ENCODE measurements at places on chromosomes 5 and 9. TPM values are rescaled to one million over a fixed set of nuclear protein-coding genes. Genes with fewer than 3 reads are reported as not detected.

Gene FGFR4
- 0.53 TPM for total RNA-seq

DNA sequence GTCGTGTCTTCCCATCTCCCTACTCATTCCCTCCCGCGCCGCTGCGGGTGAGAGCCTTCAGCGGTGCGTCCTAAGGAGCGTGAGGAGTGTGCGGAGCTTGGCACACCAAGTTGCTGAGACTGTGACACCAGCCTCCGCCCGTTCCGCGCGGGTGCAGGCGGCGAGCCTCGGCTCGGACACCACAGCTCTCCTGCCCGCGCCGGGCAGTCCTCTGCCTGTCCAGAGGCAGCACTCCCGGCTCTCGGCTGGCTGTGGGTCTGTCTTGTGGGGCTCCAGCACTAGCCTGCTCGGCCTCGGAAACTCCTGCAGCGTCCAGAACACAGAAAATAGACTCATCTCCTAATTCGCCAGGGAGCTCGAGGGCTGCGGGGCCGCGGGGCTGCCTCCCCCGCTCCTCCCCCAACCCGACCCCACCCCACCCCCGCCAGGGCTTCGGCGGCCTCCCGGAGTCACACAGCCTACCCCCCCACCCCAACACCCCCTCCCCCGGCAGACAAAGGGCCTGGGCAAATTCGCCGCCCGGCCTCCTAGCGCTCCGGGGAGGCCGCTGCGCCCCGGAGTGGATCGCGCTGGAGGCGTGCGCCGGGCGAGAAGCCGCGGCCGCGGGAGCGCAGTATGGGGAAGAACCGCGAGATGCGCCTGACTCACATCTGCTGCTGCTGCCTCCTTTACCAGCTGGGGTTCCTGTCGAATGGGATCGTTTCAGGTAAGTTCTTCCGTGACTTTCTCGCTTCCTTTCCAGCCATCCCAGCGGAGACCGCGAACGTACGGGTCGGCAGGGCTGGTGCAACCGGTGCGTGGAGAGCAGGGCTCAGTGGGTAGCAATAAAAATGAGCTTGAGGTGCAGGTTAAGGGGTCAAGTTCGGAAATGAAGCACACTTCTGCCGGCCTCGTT is at the start of gene ADAMTS19:
TSS of gene ADAMTS19 (plus strand) at position 522 of the 895 bp plus-strand sequence. CDS start at position 616, 94 bp downstream.
- H3K4me3 ChIP-seq: no peak within 1 kb of the TSS
- H3K27me3 ChIP-seq: peaks cover 41% of the 10 kb centered on the region

Gene MLANA
- not detected for total RNA-seq

DNA sequence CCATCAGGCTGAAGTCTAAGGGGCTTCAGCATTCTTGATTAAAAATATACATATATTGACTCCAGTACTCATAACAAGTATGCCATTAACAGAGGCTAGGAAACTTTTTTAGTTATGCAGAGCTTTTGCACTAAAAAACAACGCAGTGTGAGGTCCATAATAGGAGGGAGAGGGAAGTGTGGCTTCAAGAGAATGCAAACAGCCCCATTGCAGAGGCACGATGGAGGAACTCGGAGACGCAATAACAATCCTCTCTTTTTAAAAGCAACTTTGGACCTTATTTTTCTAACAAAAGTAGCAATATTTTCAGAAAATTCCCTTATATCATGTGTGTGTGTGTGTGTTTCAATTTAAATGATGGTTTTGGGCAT is 150.0 kb upstream of the PTCH1 start:
- H3K27me3 ChIP-seq: peaks cover 29% of the 10 kb centered on the region
- H3K36me3 ChIP-seq: no peaks in the 10 kb centered on the region
- no peak overlapping the region for H3K4me3 ChIP-seq
- DNase-seq: no peak
- H3K27ac ChIP-seq: no peak overlapping the region
- no peaks in the 10 kb centered on the region for H3K4me1 ChIP-seq

DNA sequence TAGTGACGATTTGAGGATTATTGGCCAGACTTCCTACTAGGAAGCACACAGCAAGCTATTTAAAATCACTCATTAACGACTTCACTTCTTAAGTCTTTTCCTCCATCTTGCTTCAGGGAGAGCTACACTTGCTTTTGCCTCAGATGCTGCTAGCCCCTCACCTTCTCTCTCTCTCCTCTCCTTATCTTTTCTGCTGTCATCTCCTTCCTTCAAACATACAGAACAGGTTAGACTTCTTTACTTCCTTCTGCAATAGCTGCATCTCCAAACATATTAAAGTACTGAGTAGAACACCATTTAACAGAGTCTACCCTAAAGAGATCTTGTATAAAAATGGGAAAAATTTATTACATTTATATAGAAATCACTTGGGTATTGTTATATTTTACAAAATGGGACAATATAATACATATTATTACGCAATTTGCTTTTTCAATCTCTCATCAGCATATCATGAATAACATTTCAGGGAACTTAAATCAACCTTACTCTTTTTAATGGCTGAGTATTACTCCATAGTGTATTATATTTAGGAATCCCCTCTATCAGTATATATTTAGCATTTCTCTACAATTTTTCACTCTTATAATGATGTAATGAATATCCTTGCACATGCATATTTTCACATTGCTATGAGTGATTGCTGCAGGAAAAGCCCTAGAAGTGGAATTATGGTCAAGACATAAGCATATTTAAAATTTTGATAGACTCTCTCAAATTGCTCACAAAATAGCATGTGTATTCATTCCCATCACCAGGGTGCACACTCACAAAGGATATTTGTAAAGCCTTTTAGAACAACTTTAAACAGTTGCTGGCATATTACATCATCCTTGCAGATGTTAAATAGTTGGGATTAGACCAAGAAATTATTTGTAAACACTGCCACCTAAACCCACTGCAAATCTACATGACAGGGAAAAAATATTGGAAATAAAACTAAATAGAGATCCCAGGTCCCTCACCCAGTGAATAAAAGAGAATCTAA is 164.5 kb upstream of the NFIB start:
- no peaks in the 10 kb centered on the region for H3K4me1 ChIP-seq
- H3K27me3 ChIP-seq: no peaks in the 10 kb centered on the region
- no peak for DNase-seq
- no peak overlapping the region for H3K27ac ChIP-seq
- no peak overlapping the region for H3K4me3 ChIP-seq
- no peaks in the 10 kb centered on the region for H3K36me3 ChIP-seq

DNA sequence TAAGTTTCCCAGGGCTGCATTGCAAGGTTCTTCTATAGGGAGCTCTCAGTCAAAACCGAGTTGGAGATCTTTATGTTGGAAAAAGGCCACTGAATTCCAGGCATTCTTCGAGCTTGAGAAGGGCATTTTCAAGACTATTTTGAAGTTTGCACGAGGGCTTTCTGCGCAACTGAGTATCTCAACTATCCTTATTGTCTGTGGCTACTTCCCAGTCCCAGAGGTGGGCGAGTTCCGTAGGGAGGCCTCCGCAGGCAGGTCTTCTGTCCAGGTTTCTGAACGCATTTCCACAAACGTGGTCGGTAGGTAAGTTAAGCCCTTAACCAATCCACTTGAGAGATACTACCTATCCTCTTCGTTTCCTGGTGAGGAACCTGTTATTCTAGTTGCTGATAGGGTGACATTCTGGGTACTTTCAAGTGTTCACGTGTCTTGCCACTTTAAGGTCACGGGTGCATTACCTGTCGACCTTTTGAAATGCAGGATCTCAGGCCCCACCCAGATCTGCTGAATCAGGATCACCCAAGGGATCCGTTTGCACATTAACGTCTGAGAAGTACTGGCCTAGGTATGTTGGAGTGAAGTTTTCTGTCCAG is 51.4 kb upstream of the TJP2 start:
- H3K4me1 ChIP-seq: peaks cover 16% of the 10 kb centered on the region
- H3K4me3 ChIP-seq: peak overlapping the region; percentile 84
- H3K27ac ChIP-seq: no peak overlapping the region

- H3K36me3 ChIP-seq: peaks cover 26% of the 10 kb centered on the region
- peaks cover 2% of the 10 kb centered on the region for H3K4me1 ChIP-seq
- no peak for DNase-seq
- no peak overlapping the region for H3K27ac ChIP-seq
- H3K4me3 ChIP-seq: no peak overlapping the region
These were observed 2.6 kb downstream of the IRX1 start for GRCh38 chr5:3598207-3598606.

GRCh38 chr9:106896695-106897094 is 33.7 kb downstream of the ZNF462 start:
- H3K4me3 ChIP-seq: no peak overlapping the region
- no peaks in the 10 kb centered on the region for H3K27me3 ChIP-seq
- no peak overlapping the region for H3K27ac ChIP-seq
- DNase-seq: no peak
- H3K36me3 ChIP-seq: no peaks in the 10 kb centered on the region
- no peaks in the 10 kb centered on the region for H3K4me1 ChIP-seq

GRCh38 chr9:6506571-6506970 is 93.6 kb downstream of the UHRF2 start:
- H3K4me1 ChIP-seq: peaks cover 4% of the 10 kb centered on the region
- H3K4me3 ChIP-seq: no peak overlapping the region
- H3K36me3 ChIP-seq: peaks cover 62% of the 10 kb centered on the region
- no peaks in the 10 kb centered on the region for H3K27me3 ChIP-seq
- H3K27ac ChIP-seq: no peak overlapping the region

DNA sequence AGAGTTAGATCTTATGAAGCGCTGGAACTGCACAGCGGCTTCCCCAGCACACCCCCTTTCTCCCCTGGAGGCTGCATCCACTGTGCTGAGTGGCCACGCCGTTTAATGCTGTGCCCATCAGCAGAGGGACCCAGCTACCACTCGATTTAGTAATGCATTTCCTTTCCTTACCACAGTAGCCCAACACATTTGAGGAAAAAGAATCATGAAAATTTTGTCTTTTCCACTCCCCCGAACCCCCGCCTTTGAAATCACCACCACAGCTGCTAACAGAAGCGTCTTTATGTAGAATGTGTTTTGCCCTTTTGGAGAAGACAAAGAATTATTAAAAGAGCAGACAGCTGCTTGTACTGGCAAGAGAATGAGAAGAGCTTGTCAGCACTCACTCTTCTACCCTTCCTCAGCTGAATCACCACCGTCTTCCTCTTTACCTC is 73.2 kb downstream of the ACER2 start:
- H3K36me3 ChIP-seq: no peaks in the 10 kb centered on the region
- DNase-seq: no peak
- no peak overlapping the region for H3K27ac ChIP-seq
- no peaks in the 10 kb centered on the region for H3K4me1 ChIP-seq

Gene IFNK
- total RNA-seq: not detected
